ENCODE measurements at places on chromosomes 2 and 18.

GRCh38 chr2:170715062-170715931 is at the start of gene SP5:
Gene SP5 (plus strand): TSS chr2:170715337. CDS start chr2:170715513, 176 bp downstream.
- DNase-seq, result no peak

GRCh38 chr2:227765788-227766372 is 20.2 kb downstream of the SCYGR8 start:
- no peak for DNase-seq

- DNase-seq, result no peak
These were observed 934.8 kb upstream of the DDX18 start for GRCh38 chr2:116879650-116880160.

GRCh38 chr2:86383844-86384243 is 46.4 kb upstream of the REEP1 start:
- DNase-seq, result no peak

- DNase-seq, result no peak
These were observed 124.1 kb upstream of the HNRNPA3 start for GRCh38 chr2:177088529-177088928.

DNA sequence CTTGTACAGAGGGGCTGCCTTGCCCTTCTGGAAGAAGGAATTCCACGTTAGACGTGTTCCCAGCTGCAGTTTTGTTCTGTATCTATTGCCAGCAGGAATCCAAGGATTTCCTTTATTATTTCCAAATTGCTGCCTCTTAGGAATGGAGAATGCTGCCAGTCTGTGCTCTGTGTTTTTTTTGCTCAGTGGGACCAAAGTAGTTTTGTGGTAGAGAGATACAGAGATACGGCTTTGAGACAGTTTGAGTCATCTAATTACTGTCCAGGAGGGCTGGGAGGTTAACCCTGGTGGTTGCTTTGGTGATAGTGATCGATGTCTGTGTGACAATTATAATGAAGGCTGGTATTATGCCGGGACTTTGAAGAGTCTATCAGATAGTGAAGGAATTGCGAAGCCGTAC is 26.3 kb downstream of the ASAP2 start:
- DNase-seq, result no peak

- DNase-seq, result peak; percentile 26
These were observed 46.3 kb downstream of the MERTK start for GRCh38 chr2:111944531-111945210.

DNA sequence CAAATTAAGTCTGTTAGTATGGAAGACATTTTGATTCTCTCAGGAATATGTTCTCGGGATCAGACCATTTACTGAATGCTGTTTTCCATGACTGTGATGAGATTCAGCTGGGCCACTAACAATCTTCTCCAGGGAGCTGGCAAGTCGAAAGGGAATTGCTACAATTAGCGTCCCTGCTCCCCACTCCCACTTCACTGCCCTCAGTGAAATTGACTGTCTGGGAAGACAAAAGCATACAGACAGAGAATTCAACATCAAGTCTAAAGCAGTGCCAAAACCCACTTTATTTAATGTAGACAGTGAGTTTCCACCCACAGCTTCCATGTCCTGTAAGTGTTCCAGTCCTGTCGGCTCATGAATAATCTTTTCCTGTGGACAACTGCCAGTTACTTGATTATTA is 34.0 kb upstream of the COL3A1 start:
- DNase-seq, result no peak

DNA sequence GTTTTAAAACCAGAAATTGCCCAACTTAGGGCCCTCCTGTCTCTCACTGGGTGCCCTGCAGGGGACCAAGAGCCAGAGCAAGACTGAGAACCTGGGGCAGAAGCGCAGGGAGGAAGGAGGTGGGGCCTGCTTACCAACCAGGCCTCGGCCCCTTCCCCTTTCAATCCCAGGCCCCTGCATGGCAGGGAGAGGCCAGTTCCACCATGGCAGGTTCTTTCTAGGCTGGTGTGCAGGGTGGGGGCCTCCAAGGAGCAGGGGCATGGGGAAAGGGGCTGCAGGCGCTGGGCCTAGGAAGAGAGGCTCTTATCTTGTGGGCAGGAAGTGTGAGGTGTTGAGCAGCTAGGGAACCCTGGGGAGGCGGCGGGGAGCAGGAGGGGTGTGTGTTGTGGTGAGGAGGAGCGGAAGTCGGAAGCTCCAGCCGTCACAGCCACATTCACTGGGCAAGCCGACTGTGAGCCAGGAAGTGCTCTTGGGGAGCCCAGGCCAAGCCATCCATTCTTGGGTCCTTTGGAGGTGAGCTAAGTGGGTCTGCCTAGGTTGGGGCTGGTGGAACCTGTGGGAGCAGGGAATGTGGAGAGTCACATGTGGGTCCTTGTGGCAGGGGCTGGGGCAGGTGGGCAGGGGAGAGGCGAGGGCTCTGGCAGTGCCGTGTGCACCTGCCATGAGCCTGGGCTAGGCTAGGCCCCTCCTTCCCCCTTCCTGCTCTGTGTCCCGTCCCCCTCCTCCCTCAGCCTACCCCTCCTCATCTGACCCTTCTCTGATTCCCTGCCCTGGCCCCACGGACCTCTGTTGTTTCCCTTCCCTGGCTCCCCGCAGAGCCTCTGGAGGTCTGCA is at the start of gene PSD4:
Gene PSD4 (plus strand): TSS at position 430 of the 834 bp plus-strand sequence. CDS start 8,486 bp downstream, outside the sequence.
- DNase-seq, result peak; percentile 89

GRCh38 chr2:16546128-16546754 is 119.4 kb downstream of the CYRIA start:
- DNase-seq, result peak; percentile 66
